ENCODE measurements at places on chromosomes 5 and 9.

GRCh38 chr9:79796411-79796810 lies 224.6 kb downstream of the TLE4 start:
- DNase-seq: no peak

- DNase-seq: no peak
Observed at GRCh38 chr9:92432972-92433548, 8.8 kb upstream of the OMD start.

GRCh38 chr5:115132465-115132864 lies 37.2 kb downstream of the TRIM36 start:
- DNase-seq: no peak

GRCh38 chr9:124358631-124359030 lies 56.6 kb downstream of the PSMB7 start:
- DNase-seq: no peak

DNA sequence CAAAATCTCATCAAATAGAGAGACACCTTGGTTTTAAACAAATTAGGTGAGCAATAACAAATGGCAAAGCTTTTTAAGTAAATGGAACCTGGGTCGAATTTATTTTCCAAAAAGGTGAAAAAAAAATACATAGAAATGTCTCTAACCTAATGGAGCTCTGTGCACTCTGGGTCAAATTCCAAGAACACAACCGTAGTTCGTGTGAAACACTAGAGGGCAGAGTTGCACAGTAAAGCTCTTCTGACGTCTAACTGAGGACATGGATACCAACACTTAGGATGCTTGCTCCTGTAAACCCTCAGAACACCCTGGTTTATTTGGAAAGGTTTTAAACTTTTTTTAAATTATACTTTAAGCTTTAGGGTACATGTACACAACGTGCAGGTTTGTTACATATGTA lies 18.9 kb downstream of the MARCHF11 start:
- peak; percentile 2 for DNase-seq

GRCh38 chr9:87611776-87612175 lies 114.1 kb downstream of the DAPK1 start:
- DNase-seq: no peak

DNA sequence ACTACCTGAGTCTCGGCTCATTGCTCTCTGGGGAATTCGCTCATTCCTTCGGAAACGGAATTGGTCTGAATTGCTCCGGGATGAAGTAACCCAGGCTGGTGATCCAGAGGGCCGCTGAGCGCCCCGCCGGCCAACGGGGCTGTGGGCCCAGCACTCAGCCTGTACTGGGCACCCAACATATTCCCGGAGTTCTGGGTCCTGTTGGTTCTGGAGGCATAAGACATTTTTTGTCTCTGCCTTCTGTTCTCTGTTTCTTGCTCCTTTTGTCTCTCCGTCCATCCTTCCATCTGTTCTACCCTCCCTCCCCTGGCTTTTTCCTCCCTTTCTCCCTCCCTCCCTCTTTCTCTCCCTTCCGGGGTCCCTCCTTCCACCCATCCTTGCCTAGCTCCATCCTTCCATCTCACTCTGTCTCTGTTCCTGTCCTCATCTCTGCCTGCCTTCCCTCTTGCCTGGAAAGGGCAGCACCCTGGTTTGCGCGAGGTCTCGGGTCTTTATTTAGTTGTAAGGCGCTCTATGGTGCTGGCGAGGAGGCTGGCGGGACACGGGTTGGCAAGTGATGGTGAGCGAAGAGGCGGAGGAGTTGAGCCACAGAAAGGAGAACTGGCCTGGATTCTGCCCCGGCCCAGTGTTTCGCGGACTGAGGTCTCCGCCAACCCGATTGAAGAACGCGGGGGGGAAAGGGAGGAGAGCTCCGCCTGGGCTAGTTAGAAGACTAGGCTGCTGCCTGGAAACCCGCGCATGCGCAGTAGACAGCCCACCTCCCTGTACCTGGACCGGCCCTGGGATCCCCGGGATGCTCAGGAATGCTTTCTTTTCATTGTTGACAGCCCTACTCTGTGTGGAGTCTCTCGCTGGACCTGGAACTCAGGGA lies 1468.0 kb downstream of the FOXD4L5 start:
- no peak for DNase-seq

DNA sequence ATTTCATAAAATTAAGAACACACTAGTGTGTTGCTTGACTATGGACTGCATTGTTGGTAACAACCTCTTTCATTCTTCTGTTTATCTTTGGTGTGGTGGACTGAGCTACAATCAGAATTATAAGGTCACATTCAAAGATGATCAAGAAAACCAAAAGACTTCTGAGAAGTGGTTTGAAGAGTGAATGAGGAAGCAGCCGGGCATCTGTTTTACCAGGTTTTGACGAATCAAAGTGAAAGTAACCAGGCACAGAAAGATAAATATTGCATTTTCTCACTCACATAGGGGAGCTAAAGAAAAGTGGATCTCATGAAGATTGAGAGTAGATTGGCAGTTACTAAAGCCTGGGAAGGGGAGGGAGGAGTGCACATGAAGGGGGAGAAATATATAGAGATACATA lies 589.1 kb downstream of the ZNF608 start:
- DNase-seq: no peak

DNA sequence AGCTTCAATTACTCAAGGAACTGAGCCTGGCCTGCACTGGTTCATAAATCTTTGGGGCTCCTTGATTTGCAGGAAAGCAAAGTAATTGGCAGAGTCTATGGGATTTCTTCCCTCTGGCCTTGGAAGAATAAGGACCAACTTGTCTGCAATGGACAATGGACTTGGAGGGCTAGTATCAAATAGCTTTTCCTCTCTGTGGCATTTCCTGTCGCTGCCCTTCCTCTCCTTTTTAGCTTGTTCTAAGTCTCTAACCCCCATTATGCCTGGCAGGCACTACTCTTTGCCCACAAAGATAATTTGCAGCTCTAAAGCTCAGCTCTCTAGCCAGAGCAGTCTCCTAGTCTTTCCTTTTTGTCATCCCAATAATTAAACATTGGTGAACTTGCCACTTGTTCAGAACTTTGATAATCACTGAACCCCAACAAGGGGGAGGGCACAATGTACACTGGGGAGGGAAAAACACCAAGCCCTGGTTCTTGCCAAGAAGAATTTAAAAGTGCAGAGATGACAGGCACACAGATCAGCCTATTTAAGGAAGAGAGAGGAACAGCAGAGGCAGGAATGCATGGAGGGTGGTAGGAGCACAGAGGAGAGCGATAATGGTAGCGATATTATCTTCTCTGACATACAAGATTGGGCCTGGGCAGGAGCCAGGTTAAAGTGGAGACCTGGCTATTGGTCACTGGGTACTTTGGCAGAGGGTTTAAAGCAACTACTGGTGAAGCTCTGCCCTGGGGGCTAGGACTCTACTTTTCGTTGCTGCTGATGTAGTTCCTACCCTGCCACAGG lies 38.5 kb downstream of the FAM219A start:
- DNase-seq: no peak

GRCh38 chr5:38871790-38872551 lies 26.2 kb downstream of the OSMR start:
- no peak for DNase-seq

DNA sequence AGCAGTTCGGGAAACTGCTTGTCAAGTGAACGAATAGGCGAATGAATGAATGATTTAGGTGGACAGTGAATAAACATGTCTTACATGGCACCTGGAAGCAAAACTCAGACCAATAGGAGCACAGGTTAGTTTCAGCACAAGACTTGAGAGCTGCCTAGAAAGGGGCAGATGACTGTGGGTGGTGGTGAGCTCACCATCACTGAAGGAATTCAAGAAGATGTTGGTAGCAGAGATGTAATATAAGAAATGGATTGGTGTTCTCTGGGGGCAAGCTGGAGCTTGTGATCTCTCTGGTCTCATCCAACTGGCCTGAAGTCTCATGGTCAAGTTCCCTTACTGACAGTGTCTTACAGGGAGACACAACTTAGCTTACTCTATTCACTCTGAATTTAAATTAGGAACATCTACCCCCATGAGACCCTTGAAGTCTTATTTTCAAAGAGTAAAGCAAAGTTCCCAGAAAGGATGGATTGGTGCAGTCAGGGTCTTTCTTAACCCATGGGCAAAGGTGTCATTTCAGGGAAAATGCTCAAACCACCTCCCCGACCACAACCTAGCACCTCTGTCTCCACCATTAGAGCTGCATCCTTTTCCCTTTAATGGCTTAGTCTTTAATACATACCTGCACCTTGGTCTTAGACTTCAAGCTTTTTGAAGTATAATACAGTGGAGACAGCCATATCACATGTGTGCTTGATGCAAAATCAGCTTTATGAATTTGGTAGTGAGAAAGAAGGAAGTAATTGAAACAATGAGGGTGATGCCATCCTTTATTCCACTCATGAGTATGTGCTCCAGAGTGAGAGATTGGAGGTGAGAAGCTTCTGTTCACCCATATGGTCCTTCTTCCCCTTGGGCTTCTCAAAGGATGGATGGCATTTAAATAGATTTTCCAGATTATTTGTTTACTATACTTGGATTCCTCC lies 5.1 kb downstream of the LCP2 start:
- DNase-seq: no peak

- no peak for DNase-seq
Observed at GRCh38 chr5:160306696-160307095, 5.7 kb downstream of the CCNJL start.

DNA sequence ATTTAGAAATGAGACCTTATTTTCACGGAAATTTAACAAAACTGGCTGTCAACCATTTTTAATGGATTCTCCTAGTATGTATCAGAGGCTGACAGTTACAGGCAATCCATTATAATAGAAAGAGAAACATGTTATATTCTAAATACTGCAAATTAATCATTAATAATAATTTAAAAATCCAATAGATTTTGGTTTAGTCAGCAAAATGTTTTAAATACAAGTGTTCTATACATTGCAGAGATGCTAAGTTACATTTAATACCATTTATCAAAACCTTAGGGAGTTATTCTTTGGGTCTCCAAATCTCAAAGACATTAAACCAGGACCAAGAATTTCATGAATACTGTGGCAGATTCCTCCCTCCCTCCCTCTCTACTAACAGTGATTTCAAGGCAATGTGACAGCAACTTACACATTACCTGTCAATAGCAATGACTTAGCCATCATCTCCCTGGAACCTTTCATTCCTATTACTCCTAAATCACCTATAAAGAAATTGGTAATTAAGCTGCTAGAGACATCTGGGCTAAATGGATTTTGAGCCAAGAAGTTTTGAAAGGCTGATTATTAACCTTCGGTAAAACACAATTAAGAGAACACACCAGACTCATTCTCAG lies 768.5 kb upstream of the DMAC1 start:
- no peak for DNase-seq

DNA sequence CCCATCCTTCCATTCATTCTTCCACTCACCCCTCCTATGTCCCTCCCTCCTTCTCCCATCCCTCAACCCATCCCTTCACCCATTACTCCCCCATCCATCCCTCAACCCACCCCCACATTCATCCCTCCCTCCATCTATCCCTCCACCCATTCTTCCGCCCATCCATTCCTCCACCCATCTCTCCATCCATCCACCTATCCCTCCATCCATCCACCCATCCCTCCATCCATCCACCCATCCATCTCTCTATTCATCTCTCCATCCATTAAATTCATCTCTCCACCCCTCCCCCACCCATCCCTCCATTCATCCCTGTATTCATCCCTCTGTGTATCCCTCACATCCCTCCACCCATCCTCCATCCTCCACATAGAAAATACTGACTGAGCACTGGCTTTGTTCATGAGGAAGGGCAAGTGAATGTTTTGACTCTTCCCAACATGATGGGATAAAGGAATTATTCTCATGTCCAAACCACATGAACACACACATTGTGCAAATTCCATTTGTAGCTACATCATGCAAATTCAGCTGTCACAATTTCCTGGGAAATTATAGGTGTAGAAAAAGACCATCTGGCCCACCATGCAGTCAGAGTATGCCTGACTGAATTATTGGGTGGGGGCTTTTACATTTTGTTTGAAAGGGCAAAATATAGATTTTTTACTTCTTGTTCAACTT lies 6.9 kb upstream of the VAV2 start:
- DNase-seq: no peak

DNA sequence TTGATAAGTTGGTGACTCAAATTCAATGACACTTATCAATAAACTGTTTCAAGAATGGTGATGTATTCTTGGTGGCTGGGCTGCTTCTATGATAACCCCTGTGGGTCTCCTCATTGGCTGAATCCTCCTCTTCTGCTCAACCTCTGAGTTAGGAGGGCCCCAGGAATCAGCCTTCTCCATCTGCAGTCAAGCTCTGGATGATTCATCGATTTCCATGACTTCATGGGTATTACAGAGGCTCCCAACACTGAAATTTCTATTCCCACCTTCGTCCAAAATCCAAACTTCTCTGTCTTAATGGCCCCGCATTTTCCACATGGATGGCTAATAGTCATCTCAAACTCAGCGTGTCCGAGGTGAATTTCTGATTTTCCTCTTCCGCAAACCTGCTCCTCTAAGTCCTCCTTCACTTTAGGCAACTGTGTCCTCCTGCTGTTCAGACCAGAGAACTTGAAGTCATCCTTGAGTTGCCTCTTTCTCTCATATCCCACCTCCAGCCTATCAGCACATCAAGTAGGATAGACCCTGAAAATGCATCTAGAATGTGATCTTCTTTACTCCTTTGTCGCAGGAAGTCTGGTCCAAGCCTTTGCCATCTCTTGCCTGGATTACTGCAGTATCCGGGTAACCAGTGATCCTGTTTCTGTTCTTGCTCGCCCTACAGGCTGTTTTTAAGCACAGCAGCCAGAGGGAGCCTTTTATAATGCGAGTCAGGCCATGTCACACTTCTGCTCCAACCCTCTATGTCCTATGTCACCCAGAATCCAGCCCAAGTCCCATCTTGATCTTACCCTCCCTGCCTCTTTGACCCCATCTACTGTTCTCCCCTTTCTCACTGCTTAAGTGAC lies 41.4 kb upstream of the IL7R start:
- DNase-seq: no peak

DNA sequence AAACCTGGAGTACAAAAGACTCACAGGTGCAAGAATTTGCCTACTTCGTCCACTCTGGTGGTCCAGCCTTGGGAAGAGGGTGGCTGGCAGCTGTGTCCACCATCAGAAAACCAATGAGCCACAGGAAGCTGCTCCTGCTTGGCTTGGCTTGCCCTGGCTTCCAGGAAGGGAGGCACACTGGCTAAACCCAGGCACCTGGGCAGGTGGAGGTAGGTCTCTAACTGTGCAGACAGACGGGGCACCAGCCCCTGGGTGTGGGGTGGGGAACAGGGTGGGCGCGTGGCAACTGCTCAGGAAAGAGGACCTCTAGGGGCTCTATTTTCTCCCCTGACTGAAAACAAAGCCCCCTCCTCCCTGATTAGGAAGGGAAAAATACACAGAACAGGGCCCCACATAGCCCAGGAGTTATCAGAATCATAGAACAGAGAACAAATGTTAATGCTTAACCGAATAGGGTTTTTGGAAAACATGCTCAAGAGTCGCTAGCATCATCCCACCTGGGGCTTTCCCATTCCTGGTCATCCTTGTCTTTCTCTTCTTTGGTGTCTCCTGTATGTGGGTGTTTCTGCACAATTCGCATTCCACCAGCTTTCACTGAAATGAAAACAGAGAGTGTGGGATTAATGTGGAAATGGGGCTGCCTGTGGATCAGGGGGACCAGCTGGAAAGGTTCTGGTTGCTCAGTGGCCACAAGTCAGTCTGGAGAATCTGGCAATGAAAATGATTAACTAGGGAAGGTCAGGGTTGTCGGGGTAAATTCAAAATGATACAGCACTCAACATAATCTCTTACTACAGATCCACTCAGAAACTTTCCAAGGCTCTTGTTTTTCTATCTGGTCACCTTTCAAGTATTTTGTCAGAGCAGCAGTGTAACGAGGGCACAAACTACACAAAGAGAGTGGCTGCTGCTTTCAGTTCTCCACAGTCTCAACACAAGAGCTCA lies 13.1 kb downstream of the DAP start:
- no peak for DNase-seq

GRCh38 chr5:126004636-126005035 lies 418.6 kb upstream of the GRAMD2B start:
- no peak for DNase-seq
